ENCODE measurements at places on chromosomes 7 and 10.

DNA sequence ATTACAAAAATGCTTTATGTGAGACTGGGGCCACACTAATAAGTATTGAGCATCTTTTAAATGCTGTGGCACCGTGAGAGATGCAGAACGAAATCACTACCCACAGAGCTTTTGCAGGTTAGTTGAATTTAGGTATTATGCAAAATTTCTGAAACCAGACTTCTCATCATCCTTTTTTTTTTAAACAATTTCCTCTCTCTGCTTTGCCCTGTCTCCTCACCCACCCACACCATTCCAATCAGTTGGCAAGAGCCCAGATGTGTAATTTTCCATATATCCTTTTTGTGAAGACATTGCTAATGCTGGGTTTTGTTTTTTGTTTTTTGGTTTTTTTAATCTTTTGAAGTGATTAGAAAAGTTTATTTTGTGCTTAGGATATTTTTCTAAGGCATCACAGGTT lies 1.1 kb downstream of the YAE1 start:
- DNase-seq: no peak

DNA sequence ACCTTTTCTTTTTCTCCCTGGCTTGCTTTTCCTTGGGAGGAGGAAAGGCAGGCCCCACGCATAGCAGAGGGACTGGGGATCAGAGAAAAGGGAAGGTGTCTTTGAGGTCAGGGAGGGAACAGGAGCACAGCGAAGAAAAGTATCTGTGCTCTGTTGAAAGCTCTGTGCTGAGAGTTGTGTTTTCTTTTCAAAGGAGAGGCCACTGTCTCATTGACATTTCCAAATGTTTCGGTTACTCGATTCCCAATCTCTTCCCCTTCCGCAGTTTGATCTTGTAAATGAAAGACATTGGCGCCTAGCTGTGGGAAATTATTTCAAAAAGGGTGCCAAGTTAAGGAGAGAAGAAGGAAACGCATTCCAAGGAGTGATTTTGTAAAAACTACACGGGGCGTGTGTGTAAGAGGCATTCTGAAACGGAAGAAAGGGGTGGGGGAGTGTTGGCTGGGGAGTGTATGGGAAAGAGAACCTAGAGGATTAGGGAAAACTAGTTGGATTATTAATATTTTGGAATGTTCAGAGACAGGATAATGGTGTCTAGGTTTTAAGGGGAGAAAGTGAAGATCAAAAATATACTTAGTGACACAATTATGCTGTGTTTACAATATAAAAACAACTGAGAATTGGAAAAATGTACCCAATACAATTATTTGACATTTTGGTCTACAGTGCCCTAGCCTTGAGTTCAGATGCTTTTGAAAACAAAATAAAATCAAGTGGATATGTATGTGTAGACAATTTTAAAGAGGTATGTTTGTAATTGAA lies 708 bp downstream of the KLHDC10 start:
- DNase-seq: no peak

DNA sequence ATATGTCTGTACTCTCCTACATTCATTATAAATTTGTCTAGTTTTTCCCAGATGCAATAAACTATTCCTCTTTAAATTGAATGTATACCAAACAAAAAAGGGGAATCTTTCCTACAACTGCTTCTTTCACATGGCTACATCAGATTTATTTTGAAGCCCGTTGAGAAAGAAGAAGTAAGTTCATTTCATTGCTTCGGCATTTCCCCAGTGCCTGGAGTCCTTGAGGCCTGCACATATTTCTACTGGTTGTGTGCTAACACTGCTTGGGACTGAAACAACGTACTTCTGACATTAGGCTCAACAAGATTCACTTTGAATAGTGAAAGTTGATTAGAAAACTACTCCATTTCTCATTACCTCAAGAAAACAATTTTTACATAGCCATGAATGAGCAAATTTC lies 201.7 kb downstream of the PHF14 start:
- no peak for DNase-seq

DNA sequence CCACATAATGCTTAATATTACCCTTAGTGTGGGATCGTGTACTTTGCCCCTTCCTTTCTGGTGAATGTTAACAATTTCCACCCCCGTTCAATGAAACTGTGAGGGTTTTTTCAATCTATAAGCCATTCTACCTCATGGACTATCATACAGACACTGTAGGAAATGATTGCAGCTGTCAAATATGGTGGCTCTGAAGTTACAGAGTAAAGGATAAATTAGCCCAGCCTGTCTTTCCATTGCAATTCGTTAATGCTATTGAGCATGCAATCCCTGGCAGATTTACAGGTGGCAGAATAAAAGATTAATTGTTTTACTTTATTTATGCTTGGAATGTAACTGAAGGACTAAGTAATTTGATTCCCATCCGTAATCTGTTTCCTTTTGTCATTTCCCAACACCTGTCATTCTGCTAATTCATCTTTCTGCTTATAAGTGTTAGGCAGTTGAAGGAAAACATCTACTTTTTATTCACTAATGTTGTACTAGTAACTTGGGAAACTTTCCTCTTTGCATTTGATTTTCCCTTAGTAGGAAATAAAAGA lies 1211.6 kb upstream of the LRRN3 start:
- no peak for DNase-seq

GRCh38 chr10:104449391-104449790 lies 95.8 kb downstream of the CFAP58 start:
- no peak for DNase-seq
